ENCODE measurements at places on chromosomes 16 and 17. TPM values are rescaled to one million over a fixed set of nuclear protein-coding genes. Genes with fewer than 3 reads are reported as not detected.

DHRS7C gene
- not detected for total RNA-seq

CTRB2 gene
- total RNA-seq: not detected

GRCh38 chr16:78704416-78704815, 605.0 kb downstream of the WWOX start:
- DNase-seq: no peak

- DNase-seq: no peak
Observed at GRCh38 chr16:48075398-48075797, 80.4 kb downstream of the ABCC12 start.

Measured in mesothelial cell of epicardium (in vitro differentiated cells).